ENCODE measurements at places on chromosomes 12 and 14. TPM values are rescaled to one million over a fixed set of nuclear protein-coding genes. Genes with fewer than 3 reads are reported as not detected.

The ST8SIA1 gene
- 4.4 TPM for total RNA-seq

The DEGS2 gene
- total RNA-seq, result 0.61 TPM

The KRT6C gene
- not detected for total RNA-seq

The BIN2 gene
- not detected for total RNA-seq

The KCNA5 gene
- 0.11 TPM for total RNA-seq

The SLC25A21 gene
- total RNA-seq, result 6.9 TPM

The MYH6 gene
- not detected for total RNA-seq

The OXA1L gene
- total RNA-seq, result 125 TPM

The SLCO1B3 gene
- total RNA-seq, result not detected

The EPYC gene
- not detected for total RNA-seq

The OAS2 gene
- total RNA-seq, result not detected

The ANO6 gene
- total RNA-seq, result 37.6 TPM

- DNase-seq, result no peak
Observed at GRCh38 chr14:85731186-85731585, 201.2 kb downstream of the FLRT2 start.

- DNase-seq, result no peak
Observed at GRCh38 chr12:105672121-105672975, 341.9 kb downstream of the C12orf75 start.

DNA sequence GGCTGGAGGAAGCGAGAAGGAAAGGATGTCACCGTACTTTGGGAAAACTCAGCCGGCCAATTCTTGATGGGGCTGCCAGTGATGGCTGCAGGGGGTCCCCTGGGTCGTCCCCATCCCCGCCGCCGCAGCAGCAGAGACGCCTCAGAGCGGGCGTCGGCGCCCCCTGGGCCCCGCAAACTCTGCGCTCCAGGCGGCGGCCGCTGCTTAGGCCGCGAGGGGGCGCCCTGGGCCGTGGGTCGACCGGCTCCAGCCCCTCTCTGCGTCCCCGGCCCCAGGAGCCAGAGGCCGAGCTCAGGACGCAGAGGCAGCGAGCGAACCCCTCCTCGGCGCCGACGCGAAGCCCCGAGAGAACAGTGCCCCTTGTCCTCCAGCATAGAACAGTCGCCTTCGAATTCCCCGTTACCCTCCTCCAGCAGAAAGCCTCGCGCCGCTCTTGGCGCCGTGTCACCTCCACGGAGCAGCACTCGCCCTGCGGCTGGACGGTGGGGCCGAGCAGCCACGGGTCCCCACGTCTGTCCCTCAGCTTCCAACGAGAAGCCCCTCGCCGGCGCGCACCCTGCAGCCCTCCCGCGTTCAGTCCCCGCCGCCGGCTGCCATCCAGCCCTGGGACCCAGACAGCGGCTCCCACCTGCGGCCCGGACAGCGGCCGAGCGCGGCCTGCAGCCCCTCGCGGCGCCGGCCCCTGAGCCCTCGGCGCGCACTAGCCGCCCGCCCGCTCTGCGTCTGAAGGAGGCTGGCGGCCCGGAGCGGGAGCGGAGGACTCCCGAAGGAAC lies 106.6 kb downstream of the PRICKLE1 start:
- DNase-seq, result peak; percentile 92

DNA sequence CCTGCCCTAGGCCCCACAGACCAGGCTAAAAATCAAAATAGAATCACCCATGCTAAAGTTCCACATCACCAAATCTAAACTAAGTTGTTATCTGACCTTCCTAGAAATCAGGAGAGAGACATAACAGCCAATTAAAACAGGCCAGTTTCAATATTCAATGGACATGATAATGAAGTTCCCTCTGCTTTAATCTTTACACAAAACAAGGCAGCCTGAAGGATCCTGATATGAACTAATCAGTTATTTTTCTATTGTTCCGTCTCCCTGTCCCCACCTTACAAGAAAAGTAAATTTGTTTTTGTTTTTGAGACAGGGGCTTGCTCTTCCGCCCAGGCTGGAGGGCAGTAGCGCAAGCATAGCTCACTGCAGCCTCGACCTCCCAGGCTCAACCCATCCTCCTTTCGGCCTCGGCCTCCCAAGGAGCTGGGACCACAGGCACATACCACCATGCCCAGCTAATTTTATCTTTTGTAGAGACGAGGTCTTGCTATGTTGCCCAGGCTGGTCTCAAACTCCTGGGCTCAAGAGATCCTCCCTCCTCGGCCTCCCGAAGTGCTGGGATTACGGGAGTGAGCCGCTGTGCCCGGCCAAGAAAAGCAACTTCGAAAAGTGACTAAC lies 5.4 kb upstream of the CEBPE start:
- DNase-seq, result no peak

GRCh38 chr12:46926526-46926925 lies 100.7 kb upstream of the SLC38A4 start:
- DNase-seq, result no peak

GRCh38 chr14:74472601-74473000 lies 20.5 kb downstream of the NPC2 start:
- no peak for DNase-seq

DNA sequence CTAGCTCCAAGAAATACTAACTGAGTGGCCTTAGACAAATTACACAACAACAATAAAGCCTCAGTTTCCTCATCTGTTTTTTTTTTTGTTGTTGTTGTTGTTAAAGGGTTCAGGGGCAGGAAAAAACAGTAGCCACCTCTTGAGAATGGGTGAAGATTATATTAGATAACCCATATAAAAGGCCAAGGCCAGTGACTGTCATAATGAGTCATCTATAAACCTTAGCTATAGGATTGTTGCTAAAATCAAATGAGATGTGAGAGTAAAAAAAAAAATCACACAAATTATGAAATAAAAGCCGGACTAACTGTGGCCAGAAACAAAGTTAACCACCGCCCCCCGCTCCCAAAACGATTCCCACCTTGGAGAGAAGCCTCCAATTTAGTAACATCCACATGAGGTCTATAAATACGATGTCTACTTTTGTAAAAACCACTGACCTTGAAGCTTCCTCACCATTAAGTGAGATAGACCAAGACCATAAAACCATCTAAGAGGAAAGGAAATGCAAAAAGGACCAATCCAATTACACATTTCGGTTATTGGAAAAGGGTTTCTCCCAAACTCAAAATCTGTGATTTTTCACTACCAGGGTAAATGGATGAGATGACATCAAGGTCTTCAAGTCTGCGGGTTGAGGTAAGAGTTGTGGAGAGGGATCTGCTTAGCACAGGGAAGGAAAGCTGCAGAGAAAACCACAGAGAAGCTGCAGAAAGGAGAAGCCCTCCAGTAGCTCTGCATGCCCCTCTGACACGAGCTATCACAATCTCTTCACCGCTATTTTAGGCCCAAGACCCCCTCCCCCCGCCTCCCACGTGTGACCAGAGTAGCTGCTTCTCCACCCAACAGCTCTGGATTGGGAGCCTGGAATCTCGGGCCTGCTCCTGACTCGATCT lies 1.0 kb downstream of the NAA25 start:
- DNase-seq, result no peak

- no peak for DNase-seq
Observed at GRCh38 chr14:105563347-105563737, 37.0 kb downstream of the TMEM121 start.

GRCh38 chr12:49094160-49094974 lies at the start of gene DHH:
Gene DHH (minus strand): TSS chr12:49094801. CDS start chr12:49094512, 289 bp downstream.
- peak; percentile 82 for DNase-seq

GRCh38 chr12:108803428-108804105 lies 53.8 kb downstream of the SSH1 start:
- peak; percentile 76 for DNase-seq

GRCh38 chr12:21659383-21659782 lies 1.7 kb upstream of the LDHB start:
- DNase-seq, result no peak

- DNase-seq, result no peak
Observed at GRCh38 chr14:77544571-77544970, 46.0 kb upstream of the ISM2 start.

GRCh38 chr12:66636771-66637170 lies 42.1 kb downstream of the GRIP1 start:
- no peak for DNase-seq

GRCh38 chr14:39957290-39957689 lies 525.1 kb upstream of the FBXO33 start:
- DNase-seq, result no peak

DNA sequence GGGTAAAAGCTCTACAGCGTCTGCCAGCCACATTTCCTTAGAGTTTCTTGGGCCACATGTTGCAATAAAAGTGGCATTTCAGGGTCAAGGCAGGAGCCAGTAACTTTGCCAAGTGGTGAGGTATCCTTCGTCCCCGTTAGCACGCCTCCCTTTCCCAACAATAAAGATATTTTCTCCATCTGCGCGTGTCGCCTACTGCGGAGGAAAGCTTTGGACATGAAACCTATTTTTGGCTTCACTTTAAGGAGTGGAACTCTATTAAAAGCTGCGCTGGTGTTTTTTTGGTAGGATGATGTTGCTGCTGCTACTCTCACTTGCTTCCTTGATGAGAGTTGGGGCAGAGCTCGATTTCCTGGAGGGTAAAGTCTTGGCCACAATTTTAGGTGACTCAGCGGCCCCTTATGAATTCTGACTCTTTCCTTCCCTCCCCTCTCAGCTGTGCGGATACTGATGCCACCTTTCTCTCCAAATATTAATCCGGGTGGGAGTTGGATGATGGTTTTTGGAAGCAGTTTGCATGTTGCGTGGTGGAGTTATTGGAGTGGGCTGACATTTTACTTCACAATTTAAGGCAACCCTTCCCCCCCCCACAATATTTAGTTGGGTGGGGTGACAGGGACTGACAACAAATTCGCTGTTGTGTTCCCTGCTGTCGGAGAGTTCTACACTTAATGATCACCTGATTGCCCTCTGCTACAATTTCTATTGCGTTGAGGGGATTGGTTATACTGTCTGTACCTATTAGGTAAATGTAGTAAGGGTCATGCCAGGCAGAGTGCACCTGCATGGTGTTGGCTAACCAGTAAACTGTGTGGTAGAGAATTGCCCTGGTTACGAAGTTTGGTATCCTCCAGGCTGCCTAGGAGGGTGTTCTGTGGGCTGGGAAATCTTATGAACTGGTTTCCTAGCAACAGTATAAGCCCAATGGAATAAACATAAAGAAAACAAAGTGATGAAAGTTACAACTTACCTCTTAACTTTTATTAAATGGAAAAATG lies 1.1 kb downstream of the CCDC91 start:
- no peak for DNase-seq

DNA sequence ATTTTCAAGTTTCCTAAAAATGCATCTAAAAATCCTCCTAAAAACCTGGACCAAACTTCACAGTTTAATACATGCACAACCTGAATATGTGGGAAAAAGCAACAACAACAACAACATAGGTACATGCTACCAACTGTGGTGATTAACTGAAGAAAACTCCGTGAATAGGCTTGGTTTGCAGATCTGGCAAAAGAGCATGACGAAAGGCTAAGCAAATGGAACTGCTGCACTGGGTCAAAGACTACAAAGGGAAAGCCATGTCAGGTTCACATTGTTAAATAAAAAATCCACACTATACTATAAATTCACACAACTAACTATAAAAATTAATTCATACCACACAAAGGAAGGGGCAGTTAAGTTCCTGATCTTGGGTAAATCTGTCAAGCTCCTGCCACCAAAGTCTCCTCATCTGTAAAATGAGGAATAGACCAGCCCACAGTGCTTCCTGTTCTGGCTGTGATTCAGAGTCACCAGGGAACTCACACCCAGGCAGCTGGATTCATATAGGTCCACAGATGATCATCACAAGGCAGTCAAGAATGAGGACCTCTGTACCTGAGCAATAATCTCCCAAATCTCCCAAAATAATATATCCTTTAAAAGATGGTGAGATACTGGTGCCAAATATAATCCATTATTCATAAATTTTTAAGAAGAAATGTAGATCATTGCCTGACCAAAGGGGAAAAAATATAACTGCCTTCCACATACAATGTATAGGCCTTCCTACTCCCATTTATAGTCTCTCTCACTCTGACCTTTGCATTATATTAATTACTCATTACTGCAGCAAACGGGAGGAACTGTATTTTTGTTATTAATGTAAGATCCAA lies 7.0 kb downstream of the CORO1C start:
- no peak for DNase-seq

DNA sequence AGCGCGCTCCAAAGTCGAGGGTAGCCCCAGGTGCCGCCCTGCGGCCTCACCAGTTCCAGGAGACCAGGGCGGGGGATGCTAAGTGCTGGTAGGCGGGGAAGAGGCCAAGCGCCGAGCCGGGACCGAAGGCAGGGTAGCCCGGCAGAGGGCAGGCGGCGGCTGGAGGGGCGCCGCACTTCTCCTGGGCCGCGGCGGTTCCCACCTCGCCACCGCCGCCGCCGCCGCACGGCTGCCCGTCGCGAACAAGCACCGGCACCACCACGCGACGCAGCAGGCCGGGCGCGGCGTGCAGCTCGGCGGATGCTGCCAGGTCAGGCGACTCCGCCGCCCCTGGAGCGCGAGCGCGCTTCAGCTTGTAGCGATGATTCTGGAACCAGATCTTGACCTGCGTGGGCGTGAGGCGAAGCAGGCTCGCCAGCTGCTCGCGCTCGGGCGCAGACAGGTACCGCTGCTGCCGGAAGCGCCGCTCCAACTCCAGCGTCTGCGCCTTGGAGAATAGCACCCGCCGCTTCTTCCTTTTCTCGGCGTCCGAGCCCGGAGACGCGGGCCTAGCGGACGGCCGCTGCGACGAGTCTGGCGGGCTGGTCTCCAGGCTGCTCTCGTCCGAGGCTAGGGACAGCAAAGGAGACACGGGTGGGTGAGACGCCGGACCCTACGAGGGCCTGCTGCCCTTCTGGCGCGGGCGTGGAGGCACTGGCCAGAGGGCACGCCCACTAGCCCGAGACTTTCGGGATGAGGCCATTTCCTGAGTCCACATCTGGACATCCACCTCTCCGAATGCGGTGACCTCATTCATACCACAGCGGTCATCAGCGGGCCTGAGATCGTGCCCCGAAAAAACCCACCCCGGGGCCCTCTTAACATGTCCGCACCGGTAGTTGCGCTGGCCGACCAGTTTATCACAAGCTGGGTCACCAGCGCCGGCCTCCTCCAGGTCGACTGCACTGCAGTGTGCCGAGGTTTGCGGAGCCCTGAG lies 1.3 kb downstream of the NKX2-8 start:
- DNase-seq, result peak; percentile 74

GRCh38 chr14:74558655-74559054 lies 53.4 kb downstream of the LTBP2 start:
- DNase-seq, result no peak

Measured in H1 (cell line).